ENCODE measurements at places on chromosomes 3 and 15. TPM values are rescaled to one million over a fixed set of nuclear protein-coding genes. Genes with fewer than 3 reads are reported as not detected.
A peak's percentile ranks its signal among the peaks of the same experiment; 100 is the strongest.

- ATAC-seq, result no peak
Measured at GRCh38 chr15:27358751-27359434, 387.9 kb downstream of the GABRG3 start.

DNA sequence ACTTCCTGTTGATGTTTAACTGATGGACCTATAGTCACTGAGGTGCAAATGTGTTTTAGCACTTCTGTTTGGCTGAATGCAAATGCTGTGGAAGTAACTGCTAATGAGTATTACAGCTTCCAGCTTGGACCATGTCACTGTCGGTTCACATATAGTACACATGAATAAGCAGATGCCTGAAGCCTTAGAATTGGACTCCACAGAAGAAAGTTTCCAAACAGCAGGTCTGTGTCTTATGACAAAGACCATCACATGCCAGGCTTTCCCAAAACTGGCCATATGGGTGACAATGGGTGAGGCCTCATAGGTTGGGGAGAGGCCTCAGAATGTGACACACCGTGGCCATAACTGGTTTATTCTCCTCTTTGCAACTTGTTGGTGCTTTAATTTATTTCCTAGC lies 241.8 kb downstream of the WNT5A start:
- ATAC-seq, result no peak

DNA sequence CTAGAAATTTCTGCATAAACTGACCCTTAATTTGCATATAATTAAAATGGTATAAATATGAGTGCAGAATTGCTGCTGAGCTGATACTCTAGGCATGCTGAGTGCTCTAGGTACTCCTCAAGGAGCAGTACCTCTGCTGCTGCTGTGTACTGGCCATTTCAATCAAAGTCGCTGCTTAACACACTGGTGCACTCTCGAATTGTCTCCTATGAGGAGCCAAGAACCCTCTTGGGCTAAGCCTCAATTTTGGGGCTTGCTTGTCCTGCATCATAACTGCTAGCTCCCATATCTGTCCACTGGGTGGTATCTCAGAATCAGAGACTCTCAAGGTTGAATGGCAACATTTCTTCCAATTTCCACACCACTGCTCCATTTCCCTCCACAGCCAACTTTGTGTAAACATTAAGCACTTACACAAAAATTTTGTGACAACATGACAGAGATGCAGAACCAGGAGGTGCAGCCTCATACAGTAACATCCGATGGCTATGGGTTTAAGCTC lies 82.5 kb downstream of the XXYLT1 start:
- ATAC-seq, result no peak

DNA sequence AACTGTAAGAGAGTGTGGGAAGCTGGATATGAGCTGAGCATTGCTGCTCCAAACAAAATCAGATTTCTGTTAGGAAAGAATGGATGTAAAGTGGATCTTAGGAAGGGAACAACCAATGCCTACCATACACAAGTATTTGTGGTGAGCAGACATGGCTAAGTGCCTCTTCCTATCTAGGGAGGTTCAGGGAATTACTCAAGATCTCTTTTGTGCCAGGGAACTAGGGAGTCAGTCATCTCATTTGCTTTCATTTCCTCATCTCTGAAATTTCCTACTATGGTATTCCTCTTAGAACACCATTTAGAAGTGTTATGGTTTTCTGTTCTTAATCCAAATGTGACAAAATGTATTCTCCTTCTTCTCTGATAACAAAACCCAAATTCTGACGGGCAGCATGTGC lies 396.5 kb downstream of the FHIT start:
- no peak for ATAC-seq

DNA sequence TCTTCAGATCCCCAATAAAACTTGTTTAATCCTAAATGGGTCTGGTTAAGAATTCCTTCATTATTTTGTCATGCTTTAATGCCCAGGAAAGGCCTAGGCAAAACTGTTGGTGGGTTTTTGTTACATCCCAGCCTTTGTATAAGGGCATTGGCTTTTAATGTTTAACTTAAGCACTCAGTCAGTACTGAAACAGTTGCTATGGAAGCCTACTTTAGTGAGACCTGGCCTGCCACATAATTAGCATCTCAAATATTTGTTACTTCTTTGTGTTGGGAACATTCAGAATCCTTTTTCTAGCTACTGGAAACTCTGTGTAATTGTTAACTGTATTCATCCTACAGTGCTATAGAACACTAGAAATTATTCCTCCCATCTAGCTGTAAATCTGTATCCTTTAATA lies 369.6 kb upstream of the ATP10A start:
- no peak for ATAC-seq

- no peak for ATAC-seq
Measured at GRCh38 chr15:101391981-101392640, 97.1 kb upstream of the SNRPA1 start.

GRCh38 chr3:127324913-127325628 lies 37.2 kb upstream of the PRR20G start:
- no peak for ATAC-seq

DNA sequence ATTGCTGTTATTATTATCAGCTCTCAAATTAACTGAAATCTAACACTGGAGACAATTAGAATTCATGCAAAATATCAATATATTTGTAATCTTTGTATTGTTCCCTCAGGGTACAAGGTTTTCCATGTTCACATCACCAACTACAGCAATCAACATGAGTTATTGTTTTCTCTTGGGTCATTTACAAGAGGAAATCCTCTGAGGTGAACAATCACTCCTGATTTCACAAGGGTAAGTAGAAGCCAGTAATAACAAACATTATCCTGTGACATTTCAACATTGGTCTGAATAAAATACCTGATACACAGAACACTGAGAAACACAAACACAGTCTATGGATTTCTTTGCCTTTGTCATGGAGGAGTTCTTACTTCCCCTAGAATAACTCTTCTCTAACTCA lies 174.0 kb downstream of the SUCNR1 start:
- ATAC-seq, result peak; percentile 66

GRCh38 chr3:78749056-78749455 lies 1018.7 kb downstream of the ROBO1 start:
- ATAC-seq, result no peak

DNA sequence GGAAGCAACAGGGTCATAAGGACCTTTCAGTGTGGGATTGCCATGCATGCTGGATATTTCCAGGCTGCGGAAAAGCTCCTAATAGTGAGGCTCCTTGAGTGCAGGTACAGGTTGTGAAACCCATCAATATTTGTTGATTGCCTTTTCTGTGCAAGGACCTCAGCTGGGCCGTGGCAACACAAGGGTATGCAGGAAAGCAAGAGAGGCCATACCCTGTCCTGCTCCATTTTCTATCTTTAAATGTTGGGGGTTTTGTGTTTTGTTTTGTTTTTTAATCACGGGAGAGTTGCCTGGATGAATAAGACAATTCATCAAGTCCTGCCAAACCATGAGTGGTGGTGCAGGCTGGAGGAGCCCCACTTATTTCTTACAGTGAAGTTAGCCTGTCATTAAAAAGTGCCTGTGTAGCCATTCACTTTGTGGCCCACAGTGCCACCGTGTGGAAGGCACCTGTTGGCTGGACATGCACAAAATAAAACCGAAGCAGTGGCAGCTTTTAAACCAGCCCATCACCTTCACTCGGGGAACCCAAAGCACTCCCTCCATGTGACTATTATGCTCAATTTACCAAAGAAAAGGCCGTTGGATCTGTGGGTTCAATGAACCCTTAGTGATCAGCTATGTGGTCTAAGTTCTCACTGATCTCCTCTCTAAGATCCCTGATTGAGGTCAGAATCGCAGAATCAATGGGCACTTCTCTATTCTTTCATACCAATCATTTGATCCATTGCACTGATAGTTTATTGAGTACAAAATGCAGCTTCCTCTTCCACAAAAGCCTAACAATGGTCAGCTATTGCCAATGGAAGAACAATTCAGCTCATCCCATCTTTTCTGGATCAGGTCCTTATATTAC lies 42.2 kb downstream of the CLDN18 start:
- ATAC-seq, result no peak

DNA sequence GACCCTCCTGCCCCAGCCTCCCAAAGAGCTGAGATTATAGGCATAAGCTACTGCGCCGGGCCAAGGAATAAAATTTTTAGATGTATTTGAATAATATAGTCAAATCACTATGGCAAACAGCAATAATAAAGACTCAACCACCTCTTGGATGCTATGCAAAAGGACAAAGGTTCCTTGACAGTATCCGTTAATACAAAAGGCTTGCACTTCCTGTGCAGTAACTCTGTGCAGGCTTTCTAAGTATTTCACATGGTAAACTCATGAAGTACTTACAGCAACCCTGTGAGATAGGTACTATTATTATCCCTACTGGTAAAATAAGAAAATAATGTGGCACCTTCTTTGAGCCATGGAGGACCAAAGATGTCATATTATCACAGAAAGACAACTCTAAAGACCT lies 86.8 kb downstream of the SHQ1 start:
- no peak for ATAC-seq

DNA sequence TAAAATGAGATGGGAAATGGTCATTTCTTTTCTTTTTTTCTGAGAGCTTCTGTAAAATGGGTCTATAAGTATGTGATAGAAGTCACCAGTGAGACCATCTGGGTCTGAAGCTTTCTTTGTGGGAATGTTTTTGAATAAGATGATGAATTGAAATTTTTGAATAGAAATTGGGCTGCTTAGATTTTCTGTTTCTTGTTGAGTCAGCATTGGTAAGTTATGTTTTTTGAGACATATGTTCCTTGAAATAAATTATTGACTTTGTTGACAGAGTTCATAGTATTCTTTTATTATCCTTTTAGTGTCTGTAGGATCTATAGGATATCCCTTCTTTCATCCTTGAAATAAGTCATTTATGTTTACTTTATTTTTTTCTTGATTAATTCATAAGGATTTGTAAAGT lies 208.1 kb downstream of the OPA1 start:
- no peak for ATAC-seq

DNA sequence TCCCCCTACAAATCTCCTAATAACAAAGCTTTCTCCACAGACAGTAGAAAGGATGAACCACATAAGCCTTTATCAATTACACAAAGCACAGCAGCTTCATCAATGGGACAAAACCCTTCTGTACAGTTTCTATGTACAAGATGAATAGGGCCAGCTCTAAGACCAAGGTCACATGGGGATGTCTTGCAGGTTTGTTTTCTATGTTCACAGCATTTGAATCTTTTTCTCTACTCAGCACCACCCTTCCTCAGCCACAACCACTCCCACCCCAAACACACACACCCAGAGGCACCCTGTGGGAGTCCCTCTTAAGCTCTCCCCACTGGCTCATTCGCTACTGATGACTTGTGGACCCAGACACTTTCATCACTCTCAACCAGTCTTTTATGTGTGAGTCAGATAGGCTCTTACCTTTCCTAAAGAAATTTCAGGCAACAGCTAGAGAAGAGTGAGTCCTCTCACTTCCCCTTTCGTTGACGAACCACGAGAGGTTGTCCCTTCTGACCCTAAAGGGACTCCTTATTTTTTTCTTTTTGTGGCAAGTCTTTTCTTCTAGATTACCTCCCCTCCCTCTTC lies 57.9 kb downstream of the ARHGAP31 start:
- no peak for ATAC-seq

The PARP15 gene
- not detected for total RNA-seq

The RAB27A gene
- total RNA-seq, result 29.7 TPM

The MORC1 gene
- total RNA-seq, result not detected

The FES gene
- 40.1 TPM for total RNA-seq

The BFSP2 gene
- not detected for total RNA-seq

The CADPS gene
- 8.4 TPM for total RNA-seq

The ZNF770 gene
- 20.9 TPM for total RNA-seq

The ARL14 gene
- not detected for total RNA-seq

The BSN gene
- 0.67 TPM for total RNA-seq

Measured in gastroesophageal sphincter (tissue), 4 donors.